ENCODE measurements at places on chromosomes 4 and X.

- peak; percentile 97 for DNase-seq
Observed at GRCh38 chr4:123699880-123700771, 303.5 kb downstream of the SPRY1 start.

- DNase-seq: no peak
Observed at GRCh38 chrX:80354966-80355465, 65.2 kb upstream of the TENT5D start.

GRCh38 chr4:154497889-154498288 lies 6.3 kb upstream of the DCHS2 start:
- DNase-seq: peak; percentile 33

DNA sequence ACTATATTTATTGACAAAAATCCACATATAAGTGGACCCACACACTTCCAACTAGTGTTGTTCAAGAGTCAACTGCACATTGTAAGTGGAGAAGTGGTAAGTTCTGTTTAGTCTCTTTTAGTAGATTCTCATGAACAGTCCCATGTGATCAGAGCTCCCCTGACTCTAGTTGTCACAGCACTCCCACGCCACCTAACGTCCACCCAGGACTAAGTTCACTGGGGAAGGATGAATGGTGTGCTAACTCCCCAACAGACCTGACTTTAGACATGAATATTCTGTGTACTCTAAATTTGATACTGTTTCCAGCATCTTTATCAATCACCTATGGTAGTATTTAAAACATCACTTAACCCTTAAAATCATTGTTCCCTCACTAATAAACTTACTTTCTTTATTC lies 59.8 kb downstream of the PACRGL start:
- no peak for DNase-seq

DNA sequence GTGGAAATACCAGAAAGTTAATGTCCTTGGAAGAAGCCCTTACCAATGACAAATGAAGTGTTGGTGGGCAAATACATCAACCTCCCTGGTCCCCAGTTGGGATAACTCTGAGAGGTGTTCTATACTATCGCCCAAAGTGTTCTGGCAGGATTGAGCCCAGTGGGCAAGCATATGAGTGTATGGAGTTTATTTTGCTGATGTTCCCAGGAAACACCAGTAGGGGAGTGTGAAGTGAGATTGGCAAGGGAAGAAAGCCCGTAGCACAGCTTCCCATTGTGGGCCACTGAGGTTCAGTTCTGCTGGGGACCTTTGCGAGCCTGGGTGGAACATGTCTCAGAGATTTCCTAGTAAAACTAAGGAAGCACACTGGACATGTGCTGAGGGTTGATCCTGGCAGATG lies 65.1 kb downstream of the ARHGAP6 start:
- no peak for DNase-seq

DNA sequence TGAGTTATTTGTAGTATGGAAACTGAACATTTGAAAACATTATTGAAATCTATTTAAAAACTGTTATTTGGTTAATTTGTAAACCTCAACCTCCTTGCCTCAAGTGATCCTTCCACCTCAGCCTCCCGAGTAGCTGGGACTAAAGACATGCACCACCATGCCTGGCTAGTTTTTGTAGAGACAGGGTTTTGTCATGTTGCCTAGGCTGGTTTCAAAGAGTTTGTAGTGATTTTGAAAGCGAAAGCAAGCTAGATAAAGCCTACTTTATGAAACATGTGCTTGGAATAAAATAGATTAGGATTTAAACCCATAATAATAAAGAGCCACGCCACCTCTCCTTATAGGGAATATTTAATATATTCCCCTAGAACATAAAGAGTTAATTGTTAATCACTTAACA lies 23.5 kb downstream of the ARSJ start:
- no peak for DNase-seq

- DNase-seq: peak; percentile 37
Observed at GRCh38 chr4:25180524-25181131, 20.4 kb upstream of the SEPSECS start.

GRCh38 chr4:82139287-82139686 lies 234.5 kb downstream of the HNRNPD start:
- DNase-seq: no peak

- DNase-seq: peak; percentile 9
Observed at GRCh38 chr4:81604683-81605218, 133.0 kb upstream of the RASGEF1B start.

GRCh38 chr4:56701644-56702043 lies 20.5 kb upstream of the HOPX start:
- DNase-seq: no peak

GRCh38 chr4:83782591-83782990 lies 246.7 kb downstream of the GPAT3 start:
- peak; percentile 3 for DNase-seq

DNA sequence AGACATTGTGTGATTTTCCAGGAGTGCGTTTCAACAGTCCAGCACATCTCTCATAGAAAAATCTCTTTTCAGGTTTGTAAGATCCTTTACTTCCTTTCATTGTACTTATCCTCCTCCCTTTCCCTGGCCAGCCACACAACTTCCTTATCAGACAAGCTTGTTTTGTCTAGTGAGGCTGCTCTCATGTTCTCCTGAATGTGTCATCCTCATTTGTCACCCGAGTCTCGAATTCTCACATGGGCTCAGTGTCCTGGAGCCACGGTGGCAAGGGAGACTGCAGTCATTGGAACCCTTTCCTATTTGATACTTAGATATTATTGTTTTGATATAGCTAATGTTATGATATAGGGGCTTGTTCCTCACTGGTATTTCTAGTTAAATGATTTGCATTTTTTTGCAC lies 16.9 kb downstream of the SYNPO2 start:
- DNase-seq: peak; percentile 62

DNA sequence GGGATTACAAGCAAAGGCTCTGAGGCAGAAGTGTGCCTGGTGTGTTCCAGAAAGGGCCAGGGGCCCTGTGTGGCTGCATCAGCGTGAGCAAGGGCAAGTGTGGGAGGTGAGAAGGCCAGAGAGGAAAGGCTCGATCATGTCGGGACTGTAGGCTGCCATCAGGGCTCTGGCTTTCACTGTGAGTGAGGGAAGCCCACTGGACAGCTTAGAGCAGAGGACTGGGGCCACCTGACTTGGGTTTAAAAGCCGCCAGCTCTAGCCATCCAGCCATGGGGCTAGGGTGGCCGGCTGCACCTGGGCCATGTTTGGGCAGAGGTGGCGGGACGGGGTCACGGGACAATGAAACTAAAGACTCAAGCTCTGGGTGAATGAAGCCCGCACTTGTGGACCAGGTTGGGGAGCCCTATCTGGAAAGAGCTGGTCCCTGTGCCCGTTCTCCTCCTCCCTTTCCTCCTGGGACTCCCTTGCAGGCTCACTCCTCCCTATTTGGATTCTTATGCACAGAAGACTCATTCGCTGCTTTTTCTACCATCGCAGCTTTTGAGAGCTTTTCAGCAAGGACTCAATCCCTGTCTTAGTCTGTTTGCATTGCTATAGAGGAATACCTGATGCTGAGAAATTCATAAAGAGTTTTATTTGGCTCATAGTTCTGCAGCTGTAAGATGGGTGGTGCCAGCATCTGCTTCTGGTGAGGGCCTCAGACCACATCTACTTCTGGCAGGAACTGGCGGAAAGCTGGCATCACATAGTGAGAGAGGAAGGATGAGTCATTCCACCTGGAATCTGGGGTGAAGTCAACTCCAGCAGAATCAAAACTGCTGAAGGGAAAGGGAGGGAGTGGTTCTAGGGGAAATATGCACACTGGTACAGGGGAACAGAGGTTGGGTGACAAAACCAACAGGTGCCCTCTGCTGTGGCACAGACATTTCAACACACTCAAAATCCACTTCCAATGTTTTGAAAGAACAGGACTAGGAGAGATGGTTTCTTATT lies 15.3 kb downstream of the CTAG1B start:
- peak; percentile 64 for DNase-seq
